ENCODE measurements at places on chromosomes 1 and 21.

- no peak for DNase-seq
These were observed 39.5 kb upstream of the CAPZB start for GRCh38 chr1:19524791-19525190.

GRCh38 chr21:45977396-45977795 lies 4.2 kb upstream of the COL6A1 start:
- no peak for DNase-seq

DNA sequence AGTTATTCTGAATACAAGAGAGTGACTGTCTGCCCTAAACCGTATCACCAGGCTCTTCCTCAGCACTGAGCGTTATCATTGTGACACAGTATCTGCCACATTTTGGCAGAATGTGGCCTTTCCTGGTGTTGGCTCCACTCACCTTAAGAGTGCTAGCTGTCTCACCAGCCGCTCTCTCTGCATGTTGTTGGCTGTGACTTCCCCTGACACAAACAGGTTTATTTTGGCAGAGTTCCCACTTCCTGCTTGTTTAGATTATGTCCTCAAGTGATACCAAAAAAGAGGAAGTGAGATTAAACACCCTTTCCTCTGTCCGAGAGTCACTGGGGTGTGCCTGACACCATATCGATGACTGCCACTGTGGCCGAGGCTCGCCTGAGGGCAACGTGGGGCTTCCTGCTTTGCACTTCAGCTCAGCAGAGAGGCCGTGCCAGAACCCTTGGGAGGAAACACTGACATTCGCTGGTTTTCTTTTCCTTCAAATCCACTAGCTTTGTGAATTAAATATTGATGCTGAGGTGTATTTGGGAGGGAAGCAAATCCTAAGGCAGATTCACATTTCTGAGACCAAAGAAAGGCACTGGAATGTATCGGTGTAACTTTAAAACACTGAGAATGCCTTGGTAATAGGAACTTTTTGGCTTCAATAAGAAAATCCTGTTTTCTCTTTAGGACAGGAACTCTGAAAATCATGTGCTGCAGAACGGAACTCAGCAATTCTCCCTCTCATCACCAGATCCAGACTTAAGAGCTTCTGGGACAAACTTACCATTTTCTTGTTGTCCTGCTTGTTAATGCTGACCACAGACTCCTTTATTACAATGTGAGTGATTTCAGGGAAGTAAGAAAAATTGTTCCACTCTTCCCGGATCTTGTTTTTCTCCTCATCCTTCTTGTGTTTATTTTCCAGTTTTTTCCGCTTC lies 102.1 kb downstream of the JAK1 start:
- peak; percentile 29 for DNase-seq

DNA sequence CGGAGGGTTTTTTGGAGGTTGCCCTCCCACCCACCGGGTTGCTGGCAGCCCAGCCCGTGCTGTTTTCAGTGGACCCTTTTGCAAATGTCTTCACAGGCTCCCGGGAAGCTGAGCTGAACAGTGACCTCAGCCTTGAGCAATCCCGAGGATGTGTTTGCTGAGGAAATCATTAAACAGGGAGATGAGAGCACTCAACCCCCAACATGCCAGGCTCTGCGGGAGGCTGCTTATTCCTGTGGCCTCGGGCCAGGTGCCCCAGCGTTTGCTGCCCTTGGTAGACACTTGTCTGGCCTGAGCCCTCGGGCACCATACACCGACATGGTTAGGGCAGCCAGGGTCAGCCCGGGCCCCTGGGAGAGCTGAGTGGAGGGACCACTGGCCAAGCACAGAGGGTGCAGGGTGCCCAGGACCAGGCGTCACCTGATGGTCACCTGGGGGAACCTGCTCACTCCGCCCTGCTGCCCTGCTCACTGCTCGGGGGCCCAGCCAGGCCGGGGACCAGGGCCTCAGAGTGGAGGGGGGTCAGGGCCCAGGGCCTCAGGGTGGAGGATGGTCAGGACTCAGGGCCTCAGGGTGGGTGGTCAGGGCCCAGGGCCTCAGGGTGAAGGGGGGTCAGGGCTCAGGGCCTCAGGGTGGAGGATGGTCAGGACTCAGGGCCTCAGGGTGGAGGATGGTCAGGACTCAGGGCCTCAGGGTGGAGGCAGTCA lies 42.5 kb upstream of the POFUT2 start:
- no peak for DNase-seq

DNA sequence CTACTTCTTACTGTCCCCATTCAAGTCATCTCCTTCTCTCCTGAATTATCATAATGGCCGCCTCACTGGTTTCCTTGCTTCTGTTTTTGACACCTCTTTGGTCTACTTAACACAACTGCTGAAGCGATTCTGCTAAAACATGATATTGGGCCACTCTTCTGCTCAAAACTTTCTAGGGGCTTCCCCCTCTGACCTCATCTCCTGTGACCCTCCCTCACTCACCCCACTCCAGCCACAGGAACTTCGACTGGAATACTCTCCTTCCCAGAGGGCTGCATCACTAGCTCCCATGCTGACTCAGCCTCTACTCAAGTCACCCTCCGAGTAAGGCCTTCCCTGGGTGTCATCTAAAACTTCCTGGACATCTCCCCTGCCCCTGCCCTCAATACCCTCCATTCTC lies 35.7 kb downstream of the NRIP1 start:
- no peak for DNase-seq

DNA sequence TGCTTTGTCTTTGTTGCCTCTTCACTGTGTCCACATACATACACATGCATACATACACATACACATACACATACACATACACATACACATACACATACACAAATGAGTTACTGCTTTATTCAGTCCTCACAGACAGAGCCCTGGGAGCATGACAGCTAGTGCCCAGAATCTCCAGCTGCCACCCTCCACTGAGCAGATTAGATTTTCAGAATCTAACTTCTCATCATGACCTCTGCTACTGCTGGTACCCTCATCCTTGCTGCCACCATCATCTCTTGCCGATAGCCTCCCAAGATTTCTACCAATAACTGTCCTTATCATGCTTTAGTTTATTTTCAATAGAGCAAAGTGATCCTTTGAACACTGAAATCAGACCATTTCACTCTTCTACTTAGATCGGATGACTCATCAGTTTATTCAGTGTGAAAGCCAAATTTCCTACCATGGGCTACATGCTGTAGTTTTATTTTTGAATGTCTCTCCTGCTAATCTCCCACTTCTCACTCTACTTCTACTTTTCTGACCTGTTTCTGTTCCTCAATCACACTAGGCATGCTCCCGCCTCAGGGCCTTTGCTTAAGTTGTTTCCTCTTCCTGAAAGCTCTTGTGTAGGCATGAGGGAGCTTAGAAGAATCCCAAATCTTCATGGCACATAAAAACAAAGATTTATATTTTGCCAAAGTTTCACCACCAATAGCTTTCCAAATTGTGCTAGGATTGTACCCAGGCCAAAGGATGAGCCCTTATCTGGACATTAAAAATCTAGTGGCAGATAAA lies 43.0 kb downstream of the ATP6V1G3 start:
- no peak for DNase-seq

GRCh38 chr1:110875216-110875731 lies 2.3 kb downstream of the CD53 start:
- peak; percentile 61 for DNase-seq

- DNase-seq = no peak
These were observed 69.0 kb upstream of the SPAG17 start for GRCh38 chr1:118254001-118254400.

DNA sequence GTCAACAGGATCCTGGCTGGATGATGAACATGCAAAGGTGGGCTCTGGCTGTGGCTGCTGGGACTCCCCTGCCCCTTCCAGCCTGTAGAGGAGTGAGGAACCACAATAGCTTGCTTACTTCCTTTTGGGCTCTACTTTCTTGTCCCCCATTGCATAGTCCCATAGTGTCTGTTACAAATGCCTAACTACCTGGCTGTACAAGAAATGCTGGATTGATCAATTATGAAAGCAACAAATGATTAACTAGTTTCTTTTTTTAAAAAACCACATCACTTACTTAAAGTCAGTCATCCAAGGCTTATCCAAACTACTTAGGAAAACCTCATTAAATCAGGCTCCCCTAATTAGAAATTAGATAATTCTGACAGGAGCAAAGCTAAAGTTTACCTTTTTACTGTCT lies 514.1 kb upstream of the PKN2 start:
- DNase-seq = no peak

DNA sequence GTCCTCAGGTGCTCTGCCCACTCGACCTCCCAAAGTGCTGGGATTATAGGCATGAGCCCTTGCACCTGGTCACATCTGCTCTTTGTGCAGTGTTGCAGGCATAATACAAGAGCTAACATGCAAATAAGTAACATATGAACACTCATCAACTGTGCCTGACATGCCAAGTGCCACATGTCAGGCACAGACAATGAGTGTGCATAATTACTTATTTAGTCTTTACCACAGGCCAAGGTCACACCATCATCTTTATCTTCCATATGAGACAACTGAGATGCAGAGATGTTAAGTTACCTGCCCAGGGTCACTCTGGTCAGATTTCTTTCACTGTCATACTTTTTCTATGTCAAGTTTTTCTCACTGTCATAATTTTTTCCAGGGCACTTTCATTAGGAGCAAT lies 126.1 kb downstream of the PPIAL4G start:
- no peak for DNase-seq

DNA sequence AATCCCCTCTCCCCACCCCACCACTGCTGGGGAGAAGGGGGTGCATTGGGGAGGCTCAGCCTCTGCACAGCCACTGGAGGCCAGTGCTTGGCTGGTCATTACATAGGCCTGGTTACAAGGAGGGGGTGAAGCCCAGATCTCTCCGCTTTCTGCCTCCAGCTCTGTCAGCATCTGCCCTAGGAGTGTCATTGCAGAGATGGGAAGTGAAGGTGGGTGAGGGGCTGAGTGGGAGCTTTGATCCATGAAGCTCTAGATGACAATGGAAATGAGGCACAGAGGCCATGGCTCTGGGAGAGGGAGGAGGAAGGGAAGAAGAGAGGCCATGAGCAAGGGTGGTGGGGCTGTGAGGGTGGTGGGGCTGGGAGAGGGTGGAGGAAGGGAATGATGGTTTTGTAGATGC lies 411.6 kb downstream of the MATN1 start:
- DNase-seq = no peak

- peak; percentile 58 for DNase-seq
These were observed 2.2 kb upstream of the RUNX3 start for GRCh38 chr1:24932284-24932683.

DNA sequence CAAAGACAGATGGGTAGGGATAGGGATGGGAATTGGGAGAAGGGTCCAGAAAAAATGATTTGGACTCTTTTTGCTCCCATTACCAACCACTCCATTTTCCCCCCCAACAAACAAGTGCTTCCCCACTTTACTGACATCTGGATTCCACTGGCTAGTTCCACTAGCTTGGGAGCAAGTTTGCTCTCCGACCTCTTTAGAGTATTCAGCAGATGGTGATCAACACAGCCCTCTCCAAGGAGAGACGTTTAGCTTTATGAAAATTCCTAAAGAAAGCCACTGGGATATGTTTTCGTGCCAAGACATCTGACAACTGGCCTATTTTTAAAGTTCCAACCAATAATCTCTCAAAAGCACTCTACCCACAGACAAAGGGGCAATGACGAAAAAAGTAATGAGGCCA lies 50.3 kb downstream of the ITPKB start:
- no peak for DNase-seq

DNA sequence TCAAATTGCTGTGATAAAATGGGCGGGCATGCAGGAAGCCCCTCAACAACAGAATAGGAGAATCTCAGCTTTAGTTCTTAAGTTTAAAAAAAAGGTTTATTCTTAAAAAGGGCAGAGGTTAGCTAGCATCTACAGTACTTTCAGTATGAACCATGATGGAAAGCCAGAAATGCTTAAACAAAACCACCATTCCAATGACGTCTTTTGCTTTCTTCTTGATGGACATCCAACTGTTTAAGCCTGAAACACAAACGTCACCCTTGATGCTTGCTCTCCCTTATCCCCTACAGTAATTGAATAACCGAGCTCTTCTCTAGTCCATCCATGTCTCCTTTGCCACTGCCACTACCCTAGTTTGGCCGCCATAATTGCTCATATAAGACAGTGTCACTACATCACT lies 25.7 kb downstream of the TAF5L start:
- DNase-seq = no peak

GRCh38 chr21:34613679-34614627 lies 960 bp downstream of the RCAN1 start:
- no peak for DNase-seq

- no peak for DNase-seq
These were observed 633.7 kb downstream of the USP25 start for GRCh38 chr21:16363518-16363917.

GRCh38 chr1:98769162-98769561 lies 107.6 kb downstream of the SNX7 start:
- no peak for DNase-seq

GRCh38 chr1:40411843-40412242 lies 38.3 kb downstream of the SMAP2 start:
- no peak for DNase-seq

DNA sequence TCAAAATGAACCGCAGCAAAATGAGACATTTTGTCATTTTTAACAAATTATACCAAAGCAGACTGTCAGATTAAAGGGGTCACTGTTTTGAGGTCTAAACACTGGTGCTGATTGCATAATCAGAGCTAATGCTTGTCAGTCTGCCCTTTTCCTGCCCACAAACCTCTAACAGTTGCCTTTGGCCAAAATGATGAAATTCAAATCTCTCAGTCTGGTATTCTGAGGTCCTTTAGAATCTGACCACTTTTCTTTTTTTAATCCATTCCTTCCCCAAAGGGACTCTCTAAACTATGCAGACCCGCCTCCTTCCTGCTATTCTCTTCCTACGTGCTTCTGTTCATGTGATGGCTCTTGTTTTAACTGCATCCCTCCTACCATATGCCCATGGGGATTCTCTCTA lies 145.2 kb upstream of the SPATA6 start:
- DNase-seq = no peak

DNA sequence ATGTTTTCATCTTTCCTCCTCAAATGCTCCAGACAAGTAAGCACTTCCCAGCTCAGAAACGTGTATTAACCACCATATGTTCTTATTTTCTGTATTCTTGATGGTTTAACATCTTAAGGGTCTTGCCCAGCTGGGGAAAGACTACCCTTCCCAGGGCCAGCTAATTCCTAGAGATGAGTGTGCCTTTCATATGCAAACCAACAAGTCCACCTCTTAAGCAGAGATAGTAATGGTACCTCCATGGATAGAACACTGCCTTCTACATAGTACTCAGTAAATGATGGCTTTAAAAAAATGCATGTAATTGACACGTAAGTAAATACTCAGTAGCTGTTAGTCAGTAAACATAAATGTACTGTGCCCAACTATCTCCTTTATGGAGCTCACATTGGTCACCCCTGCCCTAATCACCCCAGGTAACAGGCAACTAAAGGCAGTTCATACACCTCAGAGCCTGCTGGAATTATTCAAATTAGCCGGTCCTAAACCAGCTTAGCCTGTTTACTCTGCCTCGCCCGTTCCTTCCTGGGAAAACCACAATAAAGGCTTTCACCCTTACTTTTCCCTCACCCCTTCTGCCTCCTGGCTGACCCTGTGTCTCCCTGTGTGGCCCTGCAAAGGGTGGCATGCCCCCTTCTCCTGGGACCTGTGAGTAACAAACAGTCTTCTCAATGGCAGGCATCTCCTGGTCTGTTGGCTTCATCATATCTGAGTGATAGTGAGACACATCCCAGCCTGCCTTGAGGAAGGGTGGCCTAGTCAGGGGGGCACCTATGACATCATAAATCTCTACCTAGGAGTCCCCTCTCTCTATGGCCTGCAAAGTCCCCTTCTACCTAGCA lies 40.1 kb upstream of the KLHDC7A start:
- no peak for DNase-seq

- no peak for DNase-seq
These were observed 19.4 kb downstream of the LRRC41 start for GRCh38 chr1:46284058-46284457.

- peak; percentile 18 for DNase-seq
These were observed 73.0 kb downstream of the CD46 start for GRCh38 chr1:207824691-207825408.
